ENCODE measurements at places on chromosomes 7 and 10. TPM values are rescaled to one million over a fixed set of nuclear protein-coding genes. Genes with fewer than 3 reads are reported as not detected.

DNA sequence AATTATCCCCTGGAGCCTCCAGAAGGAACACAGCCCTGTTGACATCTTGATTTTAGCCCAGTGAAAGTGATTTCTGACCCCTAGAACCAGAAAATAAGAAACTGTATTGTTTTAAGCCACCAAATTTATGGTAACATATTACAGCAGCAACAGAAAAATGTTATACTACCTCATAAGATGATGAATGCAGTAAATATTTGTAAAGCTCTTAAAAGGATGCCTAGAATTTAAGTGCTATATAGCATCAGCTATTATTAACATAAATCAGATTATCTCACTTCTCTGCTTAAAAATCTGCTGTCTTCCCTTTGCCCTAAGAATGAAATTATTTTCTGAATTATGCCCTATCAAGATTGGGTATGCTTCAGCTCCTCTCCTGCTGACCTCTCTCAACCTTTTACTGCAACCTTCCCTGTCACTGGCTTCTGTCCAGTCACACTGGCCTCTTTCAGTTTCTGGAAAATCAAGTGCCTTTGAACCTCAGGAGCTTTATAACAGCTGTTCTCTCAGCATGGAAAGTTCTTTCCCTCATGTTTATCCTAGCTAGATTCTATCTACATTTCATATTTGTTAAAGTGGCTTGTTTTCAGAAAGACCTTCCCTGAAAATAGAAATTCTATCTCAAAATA, 78.9 kb downstream of the GPR37 start:
- no peak for DNase-seq

DNA sequence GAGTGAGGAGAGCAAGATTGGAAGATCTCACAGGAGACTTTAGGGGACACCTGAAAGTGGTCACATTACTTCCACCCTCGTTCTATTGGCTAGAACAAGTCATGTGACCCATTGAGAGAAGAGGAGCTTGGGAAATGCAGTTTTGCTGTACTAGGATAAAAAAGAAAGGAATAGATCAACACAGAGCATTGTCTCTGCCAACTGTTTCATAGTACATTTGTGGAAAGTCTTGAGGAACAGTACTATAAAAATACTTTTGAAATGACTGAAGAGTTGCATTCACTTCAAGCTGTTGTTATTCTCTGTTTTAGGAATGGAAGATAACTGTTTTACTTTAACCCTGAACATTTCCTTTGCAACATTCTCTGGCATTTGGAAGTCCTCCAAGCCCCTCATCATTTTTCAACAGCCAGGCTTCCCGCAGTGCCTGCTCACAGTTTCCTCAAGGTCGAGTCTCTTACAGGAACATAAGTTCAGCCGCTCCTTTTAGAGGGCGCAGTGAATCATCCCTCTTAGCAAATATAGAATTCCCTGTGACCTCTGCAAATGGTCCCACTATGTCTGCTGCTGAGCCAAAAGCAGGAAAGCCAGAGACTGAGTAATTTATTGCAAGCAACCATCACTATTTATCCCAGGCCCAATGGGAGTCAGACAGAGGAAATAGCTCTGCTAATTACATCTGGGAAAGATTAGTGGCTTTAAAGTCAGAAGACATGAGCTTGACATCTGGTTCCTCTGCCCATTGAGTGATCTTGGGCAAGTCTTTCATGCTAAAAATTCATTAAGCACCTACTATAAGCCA, 40.7 kb downstream of the MRPL32 start:
- DNase-seq, result no peak

DNA sequence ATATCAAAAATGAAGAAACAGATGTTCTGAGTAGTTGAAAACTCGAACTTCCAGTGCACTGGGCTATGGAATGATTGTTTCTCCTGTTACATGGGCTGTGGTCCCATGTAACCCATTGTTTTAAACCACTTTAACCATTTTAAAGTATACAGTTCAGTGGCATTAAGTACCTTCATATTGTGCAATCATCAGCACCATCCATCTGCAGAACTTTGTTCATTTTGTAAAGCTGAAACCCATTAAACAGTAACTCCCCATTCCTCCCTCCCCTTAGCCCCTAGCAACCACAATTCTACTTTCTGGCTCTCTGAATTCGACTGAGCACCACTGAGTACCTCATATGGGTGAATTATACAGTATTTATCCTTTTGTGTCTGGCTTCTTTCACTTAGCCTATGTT, 217.4 kb downstream of the LRMDA start:
- no peak for DNase-seq

DNA sequence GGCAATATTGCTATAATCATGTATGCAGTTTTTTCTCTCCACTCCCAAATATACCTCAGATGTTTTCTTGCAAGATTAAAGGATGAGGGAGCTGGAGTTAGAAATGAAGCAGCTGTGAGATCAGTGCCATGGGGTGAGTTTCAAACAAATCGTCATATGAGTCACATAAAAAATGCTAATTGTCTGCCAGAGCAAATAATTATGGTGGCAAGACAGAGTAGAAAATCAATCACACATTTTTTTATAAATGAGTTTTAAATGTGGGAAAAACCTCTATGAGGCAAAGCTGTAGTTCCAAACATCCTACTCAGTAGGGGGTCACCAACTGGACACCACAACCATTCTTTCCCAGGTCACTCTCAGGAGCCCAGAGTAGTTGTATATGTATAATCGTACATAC, 55.3 kb downstream of the CH25H start:
- no peak for DNase-seq

KIAA1217 gene
- total RNA-seq, result 1.3 TPM

WEE2 gene
- not detected for total RNA-seq

Data from activated CD8-positive, alpha-beta T cell treated with anti-CD3 and anti-CD28 coated beads for 36 hours (primary cell).